ENCODE measurements at places on chromosomes 3 and 15.

- DNase-seq, result no peak
These were observed 43.1 kb downstream of the XXYLT1 start for GRCh38 chr3:195227871-195228270.

DNA sequence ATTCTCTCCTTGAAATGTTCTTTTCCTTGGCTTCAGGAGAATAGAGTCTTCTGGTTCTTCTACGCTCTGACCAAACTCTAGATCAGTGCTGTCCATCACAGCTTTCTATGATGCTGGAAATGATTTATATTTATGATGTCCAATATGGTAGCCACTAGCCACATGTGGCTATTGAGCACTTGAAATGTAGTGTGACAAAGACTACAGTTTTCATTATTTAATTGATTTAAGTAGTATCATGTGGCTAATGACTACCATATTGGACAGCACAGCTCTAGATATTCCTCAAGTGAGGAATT, 2.9 kb downstream of the LNP1 start:
- DNase-seq, result no peak

- no peak for DNase-seq
These were observed 8.1 kb upstream of the RCCD1 start for GRCh38 chr15:90946538-90946937.

GRCh38 chr15:38714309-38715072, 149.9 kb upstream of the RASGRP1 start:
- no peak for DNase-seq

DNA sequence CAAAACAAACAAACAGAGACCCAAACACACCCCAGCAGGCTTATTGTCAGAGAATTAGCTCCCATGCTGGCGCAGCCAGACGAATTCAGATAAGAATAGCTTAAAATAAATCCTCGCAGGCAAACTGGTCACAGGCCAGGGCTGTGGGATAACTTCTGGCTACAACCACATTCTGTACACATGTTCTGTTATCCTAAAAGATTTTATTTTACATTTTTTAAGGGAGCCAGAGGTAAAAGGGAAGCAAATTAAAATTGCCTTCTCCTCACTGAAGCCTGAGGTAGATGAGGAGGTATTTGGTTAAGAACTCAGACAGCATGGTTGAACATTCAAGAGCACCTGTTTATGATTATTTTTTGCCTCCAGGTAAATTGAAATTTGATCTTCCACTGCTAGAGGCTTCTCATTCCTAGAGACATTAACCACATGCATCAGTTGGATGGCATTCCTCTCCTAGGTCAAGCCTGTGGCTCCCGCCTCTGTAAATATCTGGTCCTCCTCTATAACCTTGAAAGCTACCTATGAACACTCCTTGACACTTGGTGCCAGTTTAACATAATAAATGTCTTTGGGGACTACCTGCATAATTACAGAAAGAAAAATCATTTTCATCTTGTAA, 190.3 kb downstream of the SATB1 start:
- no peak for DNase-seq

DNA sequence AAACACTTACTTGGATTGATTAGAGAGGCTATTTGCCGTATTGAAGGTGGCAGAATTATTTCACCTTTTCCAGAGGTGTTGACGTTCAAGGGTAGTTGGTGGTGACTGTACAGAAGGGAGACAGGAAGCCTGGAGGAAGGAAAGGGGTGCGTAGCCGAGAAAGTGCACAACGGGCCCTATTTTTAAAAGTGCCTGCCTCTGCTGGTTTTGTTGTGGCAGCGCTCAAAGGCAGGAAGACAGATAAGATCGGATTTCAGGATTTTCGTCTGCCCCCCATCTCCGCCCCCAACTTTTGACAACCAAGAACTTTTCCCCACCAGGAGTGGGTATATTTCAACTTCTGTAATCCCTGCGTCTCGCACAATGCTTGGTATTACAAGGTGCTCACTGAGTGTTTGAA, 38.5 kb downstream of the SMAD3 start:
- peak; percentile 24 for DNase-seq
